ENCODE measurements at places on chromosomes 12 and 14. TPM values are rescaled to one million over a fixed set of nuclear protein-coding genes. Genes with fewer than 3 reads are reported as not detected.

DNA sequence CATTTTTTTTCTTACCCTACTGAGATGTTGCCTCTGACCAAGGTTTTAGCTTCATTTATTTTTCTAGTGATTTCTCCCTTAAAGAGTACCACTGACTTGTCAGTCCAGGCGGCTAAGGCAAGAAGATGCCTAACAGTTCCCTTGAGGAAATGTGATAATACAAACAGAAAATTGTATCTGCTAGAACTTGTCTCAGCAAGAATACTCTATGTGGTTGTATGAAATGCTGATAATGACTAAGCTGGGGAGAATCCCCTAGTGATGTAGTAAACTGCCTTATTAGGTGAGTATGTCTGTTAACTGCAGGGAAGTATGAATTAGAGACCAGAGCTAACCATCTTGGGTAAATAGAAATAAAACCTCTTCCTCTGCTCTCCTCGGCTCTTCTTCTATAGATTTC is 6.7 kb downstream of the C12orf54 start:
- no peaks in the 10 kb centered on the region for H3K36me3 ChIP-seq
- no peaks in the 10 kb centered on the region for H3K27me3 ChIP-seq
- H3K4me1 ChIP-seq, result no peaks in the 10 kb centered on the region
- DNase-seq, result no peak
- H3K4me3 ChIP-seq, result no peak overlapping the region
- no peak overlapping the region for H3K27ac ChIP-seq

GRCh38 chr12:40225984-40226602 is 1.3 kb downstream of the LRRK2 start:
- no peak for DNase-seq
- peaks cover 8% of the 10 kb centered on the region for H3K4me1 ChIP-seq

DNA sequence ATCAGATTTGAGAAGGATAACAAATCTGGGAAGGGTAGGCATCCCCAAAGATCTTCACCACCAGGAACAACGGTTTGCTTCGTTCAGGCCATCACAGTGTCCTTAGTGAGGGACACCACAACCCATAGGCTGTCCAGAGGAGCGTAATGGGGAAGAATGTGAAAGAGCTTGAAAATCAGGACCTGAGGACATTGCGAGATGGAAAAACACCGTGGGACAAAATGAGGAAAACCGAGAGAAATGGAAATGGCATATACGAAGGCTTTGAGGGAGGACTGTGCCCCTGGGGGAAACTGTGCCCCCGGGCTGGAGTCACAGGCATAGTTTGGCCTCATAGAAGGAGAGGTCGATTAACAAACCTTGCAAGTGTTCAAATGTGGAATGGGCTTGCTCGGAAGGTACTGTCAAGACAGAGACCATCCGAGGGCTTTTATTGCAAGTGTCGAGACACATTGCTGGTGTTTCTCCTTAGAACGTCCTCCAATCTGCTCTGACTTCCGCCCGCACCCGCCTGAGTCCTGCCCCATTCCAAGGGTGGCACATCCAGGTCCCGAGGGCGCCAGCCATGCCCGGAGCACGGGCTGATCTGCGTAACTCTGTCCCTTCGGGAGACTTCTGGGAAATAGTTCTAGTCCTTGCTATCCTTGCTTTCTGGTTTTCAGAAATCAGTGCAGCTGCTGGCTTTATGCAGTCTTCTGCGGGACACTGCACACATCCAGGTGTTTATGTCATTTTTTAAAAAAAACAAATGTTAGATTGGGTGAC is 885 bp upstream of the PALS1 start:
- H3K4me1 ChIP-seq, result peaks cover 17% of the 10 kb centered on the region
- H3K27me3 ChIP-seq, result no peaks in the 10 kb centered on the region
- DNase-seq, result no peak
- no peaks in the 10 kb centered on the region for H3K36me3 ChIP-seq
- peak overlapping the region; percentile 61 for H3K27ac ChIP-seq

GRCh38 chr14:37991027-37991426 is 216.7 kb upstream of the SSTR1 start:
- DNase-seq, result no peak
- no peaks in the 10 kb centered on the region for H3K27me3 ChIP-seq
- no peaks in the 10 kb centered on the region for H3K36me3 ChIP-seq
- no peaks in the 10 kb centered on the region for H3K4me1 ChIP-seq
- H3K27ac ChIP-seq, result no peak overlapping the region

DNA sequence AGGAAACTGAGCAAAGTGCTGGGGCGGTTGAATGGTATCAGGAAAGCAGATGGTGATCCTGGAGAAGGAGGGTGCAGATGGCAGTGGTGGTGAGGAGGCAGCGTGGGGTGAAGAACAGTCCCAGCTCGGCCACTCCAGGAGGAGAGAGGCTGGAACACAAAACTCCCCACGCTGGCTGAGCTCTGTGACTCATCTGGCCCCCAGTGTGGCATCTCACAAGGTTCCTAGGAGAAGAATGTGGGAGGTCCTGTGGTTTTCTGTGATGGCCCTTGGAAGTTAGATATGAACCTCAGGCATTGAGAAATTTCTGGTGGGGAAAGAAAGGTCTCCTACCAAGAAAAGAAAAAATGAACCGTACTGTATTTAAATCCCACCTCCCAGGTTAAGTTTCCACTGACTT is 8.0 kb upstream of the NRXN3 start:
- H3K4me1 ChIP-seq, result no peaks in the 10 kb centered on the region
- no peak for DNase-seq
- no peak overlapping the region for H3K4me3 ChIP-seq
- no peaks in the 10 kb centered on the region for H3K27me3 ChIP-seq
- no peaks in the 10 kb centered on the region for H3K36me3 ChIP-seq

- DNase-seq, result no peak
- no peaks in the 10 kb centered on the region for H3K36me3 ChIP-seq
- no peak overlapping the region for H3K27ac ChIP-seq
Measured at GRCh38 chr14:97336816-97337215, 539.6 kb downstream of the VRK1 start.

GRCh38 chr12:112413855-112414625 is 4.6 kb upstream of the RPL6 start:
- H3K4me3 ChIP-seq, result no peak overlapping the region
- no peaks in the 10 kb centered on the region for H3K27me3 ChIP-seq
- no peaks in the 10 kb centered on the region for H3K36me3 ChIP-seq
- peaks cover 11% of the 10 kb centered on the region for H3K4me1 ChIP-seq
- no peak overlapping the region for H3K27ac ChIP-seq
- DNase-seq, result no peak

DNA sequence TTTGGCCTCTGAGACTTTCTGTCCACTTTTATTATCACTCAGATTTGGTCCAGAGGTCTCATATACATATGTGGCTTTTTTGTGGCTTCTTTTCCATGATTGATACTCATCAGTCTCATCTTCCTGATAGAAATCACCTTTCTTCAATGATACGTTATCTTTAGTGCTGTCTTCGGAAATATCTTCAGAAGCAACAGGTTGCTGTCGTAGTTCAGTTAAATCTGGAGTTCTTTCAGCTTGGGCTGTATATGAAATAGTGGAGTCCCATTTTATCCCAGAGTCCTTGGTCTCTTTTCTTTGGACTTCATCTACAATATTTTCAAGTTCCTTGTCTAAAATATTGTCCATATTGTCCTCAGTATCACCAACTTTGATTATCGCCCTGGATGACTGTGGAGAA is 41.0 kb downstream of the FAM186A start:
- no peaks in the 10 kb centered on the region for H3K27me3 ChIP-seq
- no peak overlapping the region for H3K4me3 ChIP-seq
- no peaks in the 10 kb centered on the region for H3K36me3 ChIP-seq
- H3K4me1 ChIP-seq, result peaks cover 12% of the 10 kb centered on the region
- no peak overlapping the region for H3K27ac ChIP-seq

GRCh38 chr14:102434647-102435175 is 72.0 kb downstream of the TECPR2 start:
- no peak overlapping the region for H3K27ac ChIP-seq
- no peak for DNase-seq
- no peaks in the 10 kb centered on the region for H3K27me3 ChIP-seq
- no peak overlapping the region for H3K4me3 ChIP-seq

DNA sequence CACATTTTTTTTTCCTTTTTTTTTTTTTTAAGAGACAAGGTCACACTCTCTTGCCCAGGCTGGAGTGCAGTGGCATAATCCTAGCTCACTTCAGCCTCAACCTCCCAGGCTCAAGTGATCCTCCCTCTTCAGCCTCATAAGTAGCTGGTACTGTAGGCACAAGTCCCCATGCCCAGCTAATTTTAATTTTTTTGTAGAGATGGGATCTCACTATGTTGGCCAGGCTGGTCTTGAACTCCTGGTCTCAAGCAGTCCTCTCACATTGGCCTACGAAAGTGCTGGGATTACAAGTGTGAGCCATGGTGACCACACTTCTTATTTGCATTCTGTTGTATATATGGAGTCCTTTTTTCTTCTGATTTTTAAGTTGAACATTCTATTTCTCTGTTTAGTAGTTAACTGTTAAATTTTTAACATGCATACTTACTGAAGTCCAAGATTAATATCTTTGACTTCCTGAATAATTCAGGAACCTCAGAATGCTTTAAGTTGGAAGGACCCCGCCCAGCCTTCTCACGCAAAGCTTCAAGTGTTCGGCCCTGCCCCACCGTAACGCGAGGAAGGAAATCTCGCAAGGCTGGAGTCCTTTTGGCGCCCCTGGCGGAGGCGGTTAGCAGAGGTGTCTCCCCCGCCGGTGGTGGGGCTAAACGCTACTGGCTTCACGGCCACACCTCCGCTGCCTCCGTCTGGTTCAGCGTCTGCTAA is 21.6 kb downstream of the SPATS2 start:
- no peaks in the 10 kb centered on the region for H3K27me3 ChIP-seq
- no peaks in the 10 kb centered on the region for H3K36me3 ChIP-seq
- no peaks in the 10 kb centered on the region for H3K4me1 ChIP-seq

GRCh38 chr12:5622280-5622679 is 190.4 kb downstream of the NTF3 start:
- no peaks in the 10 kb centered on the region for H3K27me3 ChIP-seq
- no peaks in the 10 kb centered on the region for H3K36me3 ChIP-seq
- H3K27ac ChIP-seq, result no peak overlapping the region
- no peak for DNase-seq
- H3K4me1 ChIP-seq, result no peaks in the 10 kb centered on the region

DNA sequence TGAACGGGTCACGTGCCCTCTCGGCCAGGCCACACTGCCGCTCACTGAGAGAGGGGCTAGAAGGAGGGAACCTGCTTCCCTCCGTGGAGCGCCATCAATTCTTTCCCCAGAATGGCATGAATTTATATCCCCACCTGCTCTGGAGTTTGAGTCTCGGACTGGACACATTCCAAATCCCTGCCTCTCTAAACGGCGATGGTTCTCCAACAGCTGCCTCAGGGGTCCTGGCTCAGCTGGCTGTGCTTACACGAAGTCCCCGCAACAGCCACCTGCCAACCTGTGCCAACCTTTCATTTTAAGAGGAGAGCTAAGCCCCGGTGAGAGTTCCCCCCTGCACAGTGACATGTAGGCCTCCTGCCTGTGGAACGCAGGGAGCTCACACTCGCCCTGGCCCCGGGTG is 73.2 kb downstream of the RIMBP2 start:
- H3K4me1 ChIP-seq, result no peaks in the 10 kb centered on the region
- no peak for DNase-seq
- no peaks in the 10 kb centered on the region for H3K27me3 ChIP-seq
- H3K27ac ChIP-seq, result no peak overlapping the region
- H3K4me3 ChIP-seq, result no peak overlapping the region

GRCh38 chr14:62017651-62018230 is 255.5 kb downstream of the SNAPC1 start:
- H3K4me1 ChIP-seq, result no peaks in the 10 kb centered on the region
- DNase-seq, result no peak
- no peak overlapping the region for H3K4me3 ChIP-seq

DNA sequence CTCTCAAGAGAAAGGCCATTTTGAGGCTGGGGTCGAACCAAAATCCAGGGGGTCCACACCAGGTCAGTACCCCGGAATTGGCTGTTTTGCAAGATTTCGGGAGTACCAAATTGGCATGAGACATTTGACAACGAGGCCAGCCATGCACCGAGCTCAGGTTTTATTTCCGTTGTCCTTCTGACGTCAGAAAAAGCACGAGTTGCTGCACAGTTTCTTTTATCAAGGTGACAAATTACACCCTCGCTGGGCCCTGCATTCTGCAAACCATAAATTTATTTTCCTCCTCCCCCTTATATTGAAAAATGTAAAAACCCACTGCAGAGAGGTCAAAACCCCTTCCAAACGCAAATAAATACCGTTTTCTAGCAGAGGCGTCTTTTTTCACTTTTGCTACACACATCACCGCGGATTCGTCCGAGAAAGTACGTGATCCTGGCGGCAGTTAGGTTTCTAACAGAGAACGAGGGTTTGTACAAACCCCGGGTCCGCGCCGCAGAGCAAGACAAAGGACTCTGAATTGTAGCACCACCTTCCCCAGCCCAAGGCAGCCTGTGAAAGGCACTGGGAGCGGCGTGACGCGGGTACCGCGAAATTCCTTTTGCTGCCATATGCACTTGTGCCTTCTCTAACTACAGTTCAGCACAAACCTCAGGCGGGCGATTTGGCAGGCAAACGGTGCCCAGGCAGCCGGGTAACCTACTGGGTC is 1.8 kb downstream of the SLC38A1 start:
- peak; percentile 82 for DNase-seq
- peaks cover 71% of the 10 kb centered on the region for H3K4me1 ChIP-seq
- H3K4me3 ChIP-seq, result peak overlapping the region; percentile 96
- H3K27ac ChIP-seq, result peak overlapping the region; percentile 95
- no peaks in the 10 kb centered on the region for H3K36me3 ChIP-seq

GRCh38 chr12:53277981-53278380 is 9.9 kb downstream of the ESPL1 start:
- no peak overlapping the region for H3K4me3 ChIP-seq
- no peaks in the 10 kb centered on the region for H3K4me1 ChIP-seq
- no peak for DNase-seq
- H3K27ac ChIP-seq, result no peak overlapping the region
- H3K27me3 ChIP-seq, result no peaks in the 10 kb centered on the region

DNA sequence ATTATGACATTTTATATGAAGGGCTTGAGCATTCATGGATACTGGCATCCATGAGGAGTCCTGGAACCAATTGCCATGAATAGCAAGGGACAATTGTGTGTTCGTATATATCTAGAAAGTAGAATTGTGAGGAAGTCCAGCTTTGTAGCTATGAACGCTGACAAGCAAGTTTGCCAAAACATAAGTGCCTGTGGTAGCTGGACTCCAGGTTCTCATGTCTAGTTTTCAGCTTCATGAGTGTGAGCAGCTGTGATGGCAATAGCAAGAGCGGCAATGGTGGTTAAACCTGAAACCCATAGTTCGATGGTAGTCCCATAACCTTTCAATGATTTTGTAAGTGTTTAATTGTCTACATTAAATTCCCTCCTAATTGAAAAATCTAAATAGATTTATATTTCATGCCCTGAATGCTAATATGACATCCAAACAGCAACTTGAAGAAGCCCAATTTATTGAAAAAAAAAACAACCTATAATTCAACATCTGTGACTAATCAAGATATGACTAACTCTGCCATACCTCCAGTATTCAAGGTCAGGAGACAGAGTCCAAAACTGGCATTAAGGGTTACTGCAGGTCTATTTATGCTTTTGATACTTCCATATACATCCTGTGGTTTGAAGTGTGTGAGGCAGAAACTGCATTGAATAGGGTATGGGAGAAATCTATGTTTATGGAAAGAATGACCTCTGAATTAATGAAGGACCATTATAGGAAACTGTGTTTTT is 50.3 kb upstream of the PCED1B start:
- H3K4me3 ChIP-seq, result no peak overlapping the region

The FAM186B gene
- polyA plus RNA-seq, result not detected

The HOXC5 gene
- polyA plus RNA-seq, result not detected

The TXNDC16 gene
- polyA plus RNA-seq, result 3.2 TPM

The PTPRR gene
- polyA plus RNA-seq, result not detected

The VIPAS39 gene
- 7.6 TPM for polyA plus RNA-seq

The DAO gene
- not detected for polyA plus RNA-seq

The TPPP2 gene
- not detected for polyA plus RNA-seq

The GPR84 gene
- not detected for polyA plus RNA-seq

The CLEC2A gene
- not detected for polyA plus RNA-seq

The HHIPL1 gene
- not detected for polyA plus RNA-seq

The SRRM4 gene
- polyA plus RNA-seq, result not detected

The C12orf50 gene
- polyA plus RNA-seq, result not detected

The TAS2R50 gene
- polyA plus RNA-seq, result not detected

The OTOGL gene
- not detected for polyA plus RNA-seq

Measured in CD4-positive, alpha-beta memory T cell (primary cell).